ENCODE measurements at places on chromosomes 1 and 21.
A peak's percentile ranks its signal among the peaks of the same experiment; 100 is the strongest.

DNA sequence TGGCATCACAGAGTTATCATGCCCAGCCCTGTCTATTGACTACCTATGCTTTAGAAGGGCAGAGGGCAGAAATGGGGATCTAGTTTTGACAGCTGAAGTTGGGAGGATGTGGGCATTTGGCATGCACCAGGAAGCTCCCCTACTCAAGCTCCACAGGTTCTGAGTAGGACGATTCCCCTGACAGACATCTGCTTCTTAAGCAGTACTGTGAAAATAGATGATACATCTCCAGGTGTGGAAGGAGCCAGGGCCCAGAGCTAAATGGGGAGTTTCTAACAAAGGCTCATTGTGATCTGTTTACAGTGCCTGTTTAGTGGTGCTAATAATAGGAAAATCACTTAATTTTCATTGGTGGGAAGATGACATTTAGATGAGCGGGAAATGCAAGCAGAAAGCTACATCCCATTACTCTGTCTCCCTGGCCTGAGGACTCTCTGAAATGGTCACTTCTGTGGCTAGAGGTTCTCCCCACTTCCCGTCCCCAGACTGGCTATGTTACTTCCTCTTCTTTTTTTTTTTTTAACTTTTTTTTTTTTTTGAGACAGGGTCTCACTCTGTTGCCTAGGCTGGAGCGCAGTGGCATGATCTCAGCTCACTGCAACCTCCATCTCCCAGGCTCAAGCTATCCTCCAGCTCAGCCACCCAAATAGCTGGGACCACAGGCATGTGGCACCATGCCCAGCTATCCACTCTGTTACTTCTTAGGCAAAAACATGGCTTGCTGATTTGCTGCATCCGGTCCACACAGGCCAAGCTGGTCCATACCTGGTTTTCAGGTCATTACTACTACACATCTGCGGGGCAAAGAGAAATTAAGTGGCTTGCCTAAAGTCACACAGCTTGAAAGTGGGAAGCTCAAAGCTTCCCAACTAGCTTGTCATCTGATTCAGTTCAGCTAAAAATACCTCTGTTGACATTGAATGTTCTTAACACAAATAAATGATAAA is 23.2 kb upstream of the CNIH3 start:
- no peak for DNase-seq

GRCh38 chr1:95832370-95832769 is 598.4 kb downstream of the RWDD3 start:
- no peak for DNase-seq

DNA sequence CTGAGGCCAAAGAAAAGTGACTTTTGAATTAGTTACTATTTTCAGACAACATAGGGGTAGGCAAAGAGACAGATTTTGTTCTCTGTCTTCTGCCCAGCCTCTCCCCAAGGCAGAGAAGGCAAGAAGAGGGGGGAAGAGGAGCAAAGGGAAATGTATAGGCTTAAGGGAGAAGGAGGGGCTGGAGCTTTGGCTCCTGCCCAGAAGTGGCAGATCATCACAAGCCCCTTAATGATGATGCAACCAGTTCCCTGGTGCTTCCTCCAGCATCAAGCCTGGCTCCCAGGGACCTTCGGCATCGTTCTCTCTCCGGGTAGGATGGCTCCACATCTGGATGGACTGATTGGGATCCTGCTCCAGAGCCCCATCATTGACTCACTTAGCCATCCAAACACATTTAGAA is 112.8 kb downstream of the KCND3 start:
- no peak for DNase-seq

- no peak for DNase-seq
These were observed 411.8 kb upstream of the DAB1 start for GRCh38 chr1:57835620-57836019.

- DNase-seq: no peak
These were observed 62.3 kb downstream of the SLC19A1 start for GRCh38 chr21:45479691-45480675.

GRCh38 chr1:59879574-59879973 is 47.0 kb downstream of the CYP2J2 start:
- peak; percentile 87 for DNase-seq

GRCh38 chr1:183953031-183953430 is 84.5 kb downstream of the COLGALT2 start:
- no peak for DNase-seq

DNA sequence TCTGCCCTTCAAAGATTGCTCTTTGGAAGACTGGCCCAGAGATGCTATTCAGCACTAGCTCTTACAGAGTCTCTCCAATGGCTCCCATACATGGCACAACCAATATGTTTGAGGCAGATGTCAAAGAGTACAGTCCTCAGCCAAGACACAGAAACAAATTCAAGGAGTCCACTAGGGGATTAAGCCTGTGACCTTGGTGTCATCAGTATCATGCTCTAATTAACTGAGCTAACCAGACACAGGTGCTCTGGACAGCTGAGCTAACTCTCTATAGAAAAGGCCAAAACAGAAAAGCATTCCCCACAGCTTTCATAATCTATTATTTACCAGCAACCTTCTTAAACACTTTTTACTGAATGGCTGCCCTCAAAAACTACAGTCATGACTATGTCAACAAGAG is 666.0 kb upstream of the PLXNA2 start:
- DNase-seq: no peak

DNA sequence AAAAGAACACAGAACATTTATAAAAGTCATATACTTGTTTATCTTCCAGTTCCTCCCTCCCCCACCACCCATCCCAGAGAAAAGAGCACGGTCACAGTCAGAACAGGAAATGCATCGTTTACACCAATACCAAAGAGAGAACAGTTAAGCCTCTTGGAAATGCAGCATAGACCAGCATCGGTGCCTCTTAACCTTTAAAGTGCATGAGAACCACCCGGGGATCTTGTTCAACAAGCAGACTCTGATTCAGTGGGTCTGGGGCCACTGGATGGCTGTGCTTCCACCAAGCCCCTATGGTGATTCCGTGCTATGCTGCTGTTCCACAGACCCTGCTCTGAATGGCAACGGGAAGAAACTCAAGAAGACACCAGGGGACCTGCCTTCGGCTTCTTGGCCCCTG is 19.2 kb downstream of the FAM89A start:
- DNase-seq: peak; percentile 73

DNA sequence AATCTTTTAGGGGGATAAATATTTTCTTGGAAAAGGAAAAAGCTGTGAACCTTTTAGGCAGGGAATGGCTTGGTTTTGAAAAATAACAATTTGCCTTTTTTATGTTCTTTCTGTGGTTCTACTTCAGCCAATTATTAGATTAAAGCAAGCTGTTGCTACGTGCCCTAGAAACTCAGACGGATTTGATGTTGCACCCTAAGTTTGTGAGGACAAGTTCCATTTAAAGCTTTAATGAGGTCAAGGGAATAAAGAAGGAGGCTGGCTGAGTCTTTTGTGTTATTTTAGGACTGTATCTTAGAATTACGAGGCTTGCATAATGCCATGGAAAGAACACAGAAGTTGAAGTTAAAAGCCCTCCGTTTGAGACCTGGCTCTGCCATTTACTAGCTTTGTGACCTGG is 216.9 kb downstream of the NUF2 start:
- DNase-seq: no peak

DNA sequence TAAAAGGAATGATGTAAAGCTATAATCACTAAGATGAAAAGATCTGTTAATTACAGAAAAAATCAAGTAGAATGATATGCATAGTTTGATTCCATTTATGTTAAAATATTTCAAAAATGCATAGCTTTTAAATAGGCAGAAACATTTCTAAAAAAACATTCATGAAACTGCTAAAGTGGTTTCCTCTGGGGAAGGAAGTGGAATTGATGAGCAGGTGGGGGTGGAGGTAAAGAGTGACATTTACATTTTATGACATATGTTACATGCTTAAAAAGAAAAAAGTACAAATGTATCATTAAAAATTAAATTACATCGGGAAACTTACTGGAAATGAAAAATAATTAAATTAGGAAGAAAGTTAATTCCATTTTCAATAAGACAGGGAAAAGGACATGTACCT is 42.8 kb upstream of the JAK1 start:
- no peak for DNase-seq

Data from NT2/D1 (cell line).